ENCODE measurements at places on chromosomes 6 and 20.

DNA sequence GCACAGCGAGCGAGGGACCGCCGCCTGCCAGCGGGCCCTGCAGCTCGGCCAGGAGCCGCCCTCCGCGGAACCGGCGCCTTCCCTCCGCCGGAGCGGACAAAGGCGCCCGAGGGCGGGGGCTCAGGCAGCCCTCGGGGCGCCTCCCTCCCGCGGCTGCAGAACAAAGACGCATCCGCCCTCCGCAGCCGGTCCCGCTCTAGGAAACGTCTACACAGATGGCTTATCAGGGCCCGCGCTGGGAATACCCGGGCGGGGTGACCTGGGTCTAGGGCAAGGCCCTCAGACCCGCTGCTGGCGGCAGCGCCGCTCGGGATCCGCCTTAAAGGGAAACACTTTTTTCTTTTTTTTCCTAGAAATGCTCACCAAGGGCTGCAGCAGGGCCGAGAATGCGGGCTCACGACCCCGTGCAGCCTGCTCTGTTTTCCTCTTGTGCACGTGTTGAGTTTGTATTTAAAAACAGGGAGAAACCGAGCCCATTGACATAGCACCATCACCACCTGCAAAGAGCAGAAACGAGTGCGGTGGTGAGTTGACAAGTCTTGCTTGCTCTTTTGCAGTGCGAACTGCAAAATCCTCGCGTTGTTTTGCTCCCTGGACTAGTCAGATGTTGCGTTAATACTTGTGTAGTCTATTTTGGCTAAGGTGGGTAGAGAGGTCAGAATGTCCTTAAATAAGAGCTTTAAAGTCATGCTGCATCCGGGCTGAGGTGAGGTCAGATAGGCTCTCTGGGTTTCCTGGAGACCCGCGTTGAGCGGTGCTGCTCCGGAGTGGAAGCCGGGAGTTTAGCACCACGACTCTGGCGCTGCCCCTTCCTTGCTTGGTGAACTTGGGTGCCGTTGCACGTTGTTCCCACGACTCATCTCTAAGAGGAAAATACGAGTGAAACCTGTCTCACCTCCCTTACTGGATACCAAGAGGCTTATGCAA is 1.1 kb upstream of the RPS6KA2 start:
- DNase-seq: peak; percentile 51

DNA sequence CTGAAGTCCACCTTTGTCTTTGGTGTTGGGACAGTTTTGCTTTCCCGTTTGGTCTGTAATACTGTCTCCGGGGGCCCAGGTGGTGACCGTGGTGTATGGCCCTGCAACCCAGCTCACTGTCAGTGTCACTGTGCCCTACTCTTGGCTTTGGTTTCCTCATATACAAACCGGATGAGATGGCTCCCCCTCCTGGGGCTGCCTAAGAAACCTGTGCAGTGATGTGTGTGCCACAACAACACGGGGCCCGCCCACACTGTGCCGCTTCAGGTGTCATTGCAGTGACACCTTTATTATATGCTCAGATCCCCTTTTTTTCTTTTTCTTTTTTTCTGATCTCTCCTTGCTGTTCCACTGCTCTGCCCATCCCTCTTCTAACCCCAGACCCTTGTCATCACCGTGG is 73.9 kb downstream of the RAMACL start:
- no peak for DNase-seq

DNA sequence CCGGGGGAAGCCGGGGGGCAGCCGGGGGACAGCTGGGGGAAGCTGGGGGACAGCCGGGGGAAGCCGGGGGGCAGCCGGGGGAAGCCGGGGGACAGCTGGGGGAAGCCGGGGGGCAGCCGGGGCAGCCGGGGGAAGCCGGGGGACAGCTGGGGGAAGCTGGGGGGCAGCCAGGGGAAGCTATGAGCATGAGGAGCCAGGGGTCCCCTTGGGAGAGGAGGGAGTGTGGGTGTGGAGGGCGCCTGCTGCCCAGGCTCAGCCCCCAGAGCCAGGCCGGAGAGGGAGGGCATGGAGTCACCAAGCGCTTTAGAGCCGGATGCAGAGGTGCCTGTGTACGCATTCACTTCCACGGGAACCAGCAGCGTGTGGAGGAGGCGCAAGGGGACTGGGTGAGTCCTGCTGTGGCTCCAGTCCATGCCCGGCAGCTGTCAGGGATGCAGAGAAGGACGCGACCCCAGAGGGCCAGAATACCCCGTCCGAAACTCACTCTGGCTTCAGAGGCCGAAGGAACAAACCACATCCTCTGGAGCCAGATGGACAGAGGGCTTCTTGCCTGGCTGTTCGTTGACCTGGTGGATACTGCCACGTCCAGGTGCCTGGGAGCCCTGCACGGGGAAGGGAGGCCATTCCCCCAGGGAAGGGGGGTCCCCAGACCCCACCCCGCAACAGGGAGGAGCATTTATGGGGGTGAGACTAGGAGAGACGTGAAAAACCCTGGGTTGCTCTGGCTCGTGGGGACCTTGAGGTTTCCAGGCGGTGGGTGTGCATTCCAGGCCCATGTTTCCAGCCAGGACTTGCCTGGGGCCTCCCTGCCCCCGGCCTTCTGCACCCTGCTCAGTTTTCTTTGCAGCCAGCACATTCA is 26.5 kb upstream of the DACT2 start:
- no peak for DNase-seq

DNA sequence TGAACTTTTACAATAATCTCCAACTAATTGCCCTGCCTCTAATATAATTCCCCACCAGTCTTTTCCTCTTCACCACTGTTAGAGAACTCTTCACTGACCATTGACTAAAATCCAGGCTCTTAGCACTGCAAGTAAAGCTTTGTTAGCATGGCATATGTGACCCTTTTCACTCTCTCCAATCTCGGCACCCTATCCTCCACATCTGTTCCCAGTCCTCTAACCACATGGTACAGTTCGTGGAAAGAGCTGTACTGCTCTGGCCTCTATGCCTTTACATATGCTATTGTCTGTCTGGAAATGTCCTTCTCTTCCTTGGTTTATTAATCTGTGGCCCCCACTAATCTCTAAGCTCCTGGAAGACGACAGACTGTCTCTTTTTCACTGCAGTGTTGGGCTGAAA is 63.0 kb upstream of the EIF2S2 start:
- DNase-seq: no peak

GRCh38 chr6:20366082-20366830 is 35.4 kb upstream of the E2F3 start:
- DNase-seq: no peak

DNA sequence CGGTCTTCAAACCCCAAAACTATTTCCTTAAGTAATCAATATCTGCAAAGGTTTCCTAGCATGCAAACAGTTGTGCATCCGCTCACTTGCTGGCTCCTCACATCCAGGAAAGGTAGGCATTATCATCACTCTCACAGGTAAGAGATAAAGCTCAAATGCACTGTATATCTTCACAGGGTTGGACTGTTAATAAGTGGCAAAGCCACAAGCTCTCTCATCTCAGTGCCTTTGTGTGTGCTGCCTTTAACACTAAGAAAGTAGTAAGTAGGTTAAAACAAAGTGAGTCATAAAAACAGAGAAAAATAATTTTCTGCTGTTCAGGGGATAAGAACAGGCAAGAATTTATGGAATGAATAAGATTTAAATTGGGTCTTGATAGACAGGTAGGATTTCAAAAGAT is 21.3 kb downstream of the MAN1A1 start:
- no peak for DNase-seq

DNA sequence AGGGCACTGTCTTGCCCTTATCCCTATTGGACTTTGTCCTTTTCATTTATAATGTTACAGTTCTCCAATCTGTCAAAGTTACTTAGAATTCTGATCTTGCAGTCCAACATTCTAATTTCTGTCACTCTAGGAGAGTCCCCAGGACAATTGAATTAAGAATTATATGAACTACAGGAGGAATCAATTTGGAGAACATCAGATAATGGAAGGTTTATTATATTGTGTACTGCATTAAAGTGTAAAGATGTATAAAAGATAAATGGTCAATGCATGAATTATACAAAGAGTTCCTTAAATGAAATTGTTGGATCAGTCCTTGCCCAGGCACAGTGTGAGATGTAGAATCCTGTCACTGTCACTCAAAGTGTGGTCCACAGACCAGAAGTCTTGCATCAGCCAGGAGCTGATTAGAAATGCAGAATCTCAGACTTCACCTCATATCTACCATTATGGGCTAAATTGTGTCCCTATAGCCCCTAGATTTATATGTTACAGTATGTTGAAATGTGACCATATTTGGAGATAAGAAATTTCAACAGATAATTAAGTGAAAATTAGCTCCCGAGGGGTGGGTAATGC is 145.5 kb downstream of the BTBD3 start:
- DNase-seq: no peak

- no peak for DNase-seq
Observed at GRCh38 chr6:157831424-157832249, 8.6 kb downstream of the SNX9 start.

- DNase-seq: peak; percentile 31
Observed at GRCh38 chr6:46325561-46326530, 155.1 kb upstream of the ENPP5 start.

GRCh38 chr6:140283197-140283596 is 908.7 kb upstream of the CITED2 start:
- no peak for DNase-seq

DNA sequence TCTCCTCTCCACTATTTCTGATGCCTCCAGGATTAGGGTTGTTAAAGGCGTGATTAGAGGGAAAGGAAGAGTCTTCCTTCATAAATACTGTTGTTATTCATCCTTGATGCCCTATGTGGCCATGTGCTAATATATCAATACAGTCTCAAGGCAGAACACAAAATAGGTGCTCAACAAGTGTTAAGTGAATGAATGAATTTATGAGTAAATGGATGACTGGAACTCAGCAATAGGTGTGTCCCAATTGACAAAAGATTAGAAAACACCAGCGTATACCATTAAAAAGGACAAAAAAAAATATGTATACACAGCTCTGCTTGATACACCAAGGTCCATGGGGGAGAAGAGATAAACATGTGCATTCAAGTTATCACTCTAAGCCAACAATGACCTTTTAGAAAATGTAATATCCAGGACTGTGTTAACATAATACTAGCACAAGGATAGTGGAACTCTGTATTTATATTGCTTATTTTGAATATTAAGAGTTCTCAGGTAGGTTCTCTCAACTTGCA is 171.2 kb upstream of the MYLIP start:
- DNase-seq: no peak

GRCh38 chr6:145668844-145669243 is 66.5 kb downstream of the EPM2A start:
- no peak for DNase-seq

DNA sequence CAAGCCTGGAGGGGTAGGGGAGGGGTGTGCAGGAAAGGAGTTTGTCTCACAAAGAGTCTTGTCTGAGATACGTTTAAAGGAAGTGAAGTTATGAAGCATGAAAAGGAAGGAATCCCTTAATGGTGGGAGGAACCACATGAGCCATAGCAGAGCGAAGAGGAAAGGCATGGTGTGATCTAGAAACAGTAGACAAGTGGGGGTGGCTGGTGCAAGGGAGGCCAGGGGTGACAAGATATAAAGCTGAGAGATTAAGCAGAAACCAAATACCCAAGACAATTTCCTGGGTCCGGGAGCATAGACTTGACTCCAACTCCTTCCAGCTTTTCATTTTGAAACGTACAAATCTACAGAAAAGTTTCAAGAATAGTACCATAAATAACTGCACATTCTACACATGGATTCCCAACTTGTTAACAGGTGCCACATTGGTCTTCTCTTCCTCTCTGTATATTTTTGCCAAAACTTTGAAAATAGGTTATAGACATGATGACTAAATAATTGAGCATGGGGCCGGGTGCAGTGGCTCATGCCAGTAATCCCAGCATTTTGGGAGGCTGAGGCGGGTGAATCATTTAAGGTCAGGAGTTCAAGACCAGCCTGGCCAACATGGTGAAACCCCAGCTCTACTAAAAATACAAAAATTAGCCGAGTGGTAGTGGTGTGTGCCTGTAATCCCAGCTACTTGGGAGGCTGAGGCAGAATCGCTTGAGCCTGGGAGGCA is 211.6 kb downstream of the SLC24A3 start:
- no peak for DNase-seq

- no peak for DNase-seq
Observed at GRCh38 chr20:33465481-33466302, 22.1 kb upstream of the SNTA1 start.

DNA sequence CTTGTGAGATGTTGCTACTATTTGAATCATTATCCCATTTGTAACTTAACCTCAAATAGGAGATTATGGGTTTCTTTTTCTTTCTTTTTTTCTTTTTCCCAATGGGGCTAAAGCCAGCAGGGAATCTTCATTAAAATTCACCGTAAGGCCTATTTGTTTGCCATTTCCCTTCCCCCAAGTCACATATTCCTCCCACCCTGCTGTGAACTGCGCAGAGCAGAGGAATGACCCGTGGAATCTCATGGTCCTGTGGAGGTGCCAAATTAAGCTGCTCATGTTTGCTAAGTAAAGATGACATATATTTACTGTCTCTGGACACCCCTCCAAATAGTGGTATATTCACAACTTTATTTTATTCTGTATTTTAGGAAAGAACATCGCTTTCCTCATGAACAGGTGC is 699.3 kb downstream of the RNF144B start:
- no peak for DNase-seq

GRCh38 chr20:54167909-54168872 is 5.6 kb downstream of the CYP24A1 start:
- no peak for DNase-seq

- peak; percentile 41 for DNase-seq
Observed at GRCh38 chr6:139250296-139251044, 41.3 kb downstream of the TXLNB start.

- no peak for DNase-seq
Observed at GRCh38 chr6:41443616-41444525, 102.3 kb upstream of the FOXP4 start.

GRCh38 chr6:379410-380181 is 12.0 kb upstream of the IRF4 start:
- no peak for DNase-seq

- no peak for DNase-seq
Observed at GRCh38 chr6:111176760-111177099, 89.4 kb downstream of the SLC16A10 start.

GRCh38 chr6:36729161-36729524 is 31.5 kb downstream of the RAB44 start:
- DNase-seq: peak; percentile 71

DNA sequence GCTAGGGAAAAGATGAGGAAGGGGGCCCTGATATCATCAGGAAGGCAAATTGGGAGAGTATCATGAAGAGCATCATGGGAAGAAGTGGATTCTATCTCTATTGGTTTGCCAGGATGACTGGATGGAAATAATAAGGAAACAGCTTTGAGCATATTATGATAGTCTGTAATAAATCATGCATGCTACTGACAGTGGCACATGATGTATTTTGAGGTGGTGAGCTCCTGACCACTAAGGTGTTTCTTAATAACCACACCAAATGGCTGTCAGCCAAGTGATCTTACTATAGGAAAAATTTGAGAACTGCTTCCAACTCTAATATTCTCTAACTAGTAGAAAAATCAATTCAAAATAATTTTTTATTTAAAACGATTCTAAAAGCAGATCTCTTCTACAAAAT is 548.4 kb upstream of the JAG1 start:
- no peak for DNase-seq
